ENCODE measurements at places on chromosomes 13 and 19.

DNA sequence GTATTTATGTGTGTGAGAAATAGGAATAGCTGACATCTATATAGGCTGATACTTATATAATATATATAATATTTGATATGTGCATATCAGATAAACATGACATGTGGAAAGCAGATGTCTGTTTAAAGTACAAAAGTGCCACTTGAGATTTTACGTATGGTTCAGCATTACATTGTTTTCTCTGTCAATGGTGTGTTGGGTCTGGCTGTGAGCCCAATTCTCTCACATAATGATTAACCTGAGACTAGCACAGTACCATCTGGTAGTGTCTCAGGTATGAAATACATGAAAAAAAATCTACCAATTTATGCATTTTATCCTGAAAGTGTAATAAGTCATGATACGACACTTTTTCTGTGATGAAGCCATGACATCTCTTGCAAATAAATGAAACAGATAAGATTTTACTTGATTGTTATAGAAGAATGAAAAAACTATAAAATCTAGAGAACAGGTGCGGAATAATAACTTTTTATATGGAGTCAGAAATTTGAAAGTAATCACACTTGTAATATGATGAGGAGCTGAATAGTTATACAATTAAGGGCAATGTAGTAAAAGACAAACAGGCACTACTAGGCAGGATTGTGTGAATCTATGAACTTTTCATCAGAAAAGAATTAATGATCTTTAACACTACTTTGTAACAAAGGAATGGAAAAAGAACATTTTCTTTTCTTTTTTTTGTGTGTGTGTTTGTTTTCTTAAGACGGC is 1405.0 kb downstream of the OLFM4 start:
- DNase-seq, result no peak

DNA sequence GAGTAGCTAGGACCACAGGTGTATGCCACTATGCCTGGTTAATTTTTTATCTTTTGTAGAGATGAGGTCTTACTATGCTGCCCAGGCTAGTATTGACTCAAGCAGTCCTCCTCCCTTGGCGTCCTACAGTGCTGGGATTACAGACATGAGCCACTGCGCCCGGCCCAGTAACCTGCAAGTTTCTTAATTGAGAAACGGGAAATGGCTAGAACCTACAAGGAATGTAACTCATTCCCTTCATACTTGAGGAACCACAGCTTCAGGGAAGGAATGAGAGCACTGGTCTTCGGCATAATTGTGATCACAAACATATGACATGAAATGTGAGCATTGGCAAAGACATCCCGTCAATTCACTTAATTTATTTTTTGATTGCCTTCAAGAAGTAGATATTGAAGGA is 157.0 kb downstream of the KLF5 start:
- DNase-seq, result no peak

DNA sequence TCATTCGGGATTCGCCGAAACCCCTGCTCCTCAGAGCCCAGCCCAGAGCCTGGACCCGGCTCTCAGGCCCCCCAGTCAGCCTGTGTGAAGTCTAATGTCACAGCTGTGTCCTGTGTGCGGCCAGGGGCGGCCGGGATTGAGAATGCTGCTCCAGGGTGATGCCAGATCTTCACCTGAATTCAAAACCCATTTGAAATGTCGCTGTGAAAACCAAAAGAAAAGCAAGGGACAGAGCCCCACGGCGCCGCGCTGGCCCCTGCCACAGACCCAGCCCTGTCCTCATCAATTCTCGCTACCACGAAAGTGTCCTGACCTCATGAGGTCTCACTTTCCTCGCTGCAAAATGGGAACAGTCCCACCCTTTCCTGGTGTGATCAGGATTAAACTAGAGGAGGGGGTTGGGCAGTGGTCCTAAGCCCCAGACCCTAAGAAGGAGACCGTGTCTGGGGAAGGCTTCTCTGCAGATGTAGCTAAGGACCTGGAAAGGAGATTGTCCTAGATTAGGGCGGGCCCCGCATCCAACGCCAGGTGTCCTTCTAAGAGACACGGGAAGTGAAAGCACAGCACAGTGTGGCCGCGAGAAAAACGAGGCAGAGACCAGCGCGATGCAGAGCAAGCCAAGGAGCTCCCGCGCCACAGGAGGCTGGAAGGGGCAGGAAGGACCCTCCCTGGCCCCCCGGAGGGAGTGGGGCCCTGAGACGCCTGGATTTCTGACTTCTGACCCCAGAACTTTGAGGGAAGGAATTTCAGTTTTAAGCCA is 34.0 kb upstream of the SPACA7 start:
- DNase-seq, result no peak

GRCh38 chr13:18951412-18951811 is 230.2 kb downstream of the TUBA3C start:
- DNase-seq, result no peak

GRCh38 chr19:18896421-18896841 is 473 bp upstream of the CERS1 start:
- DNase-seq, result no peak

- peak; percentile 99 for DNase-seq
These were observed 434 bp upstream of the ETFB start for GRCh38 chr19:51366389-51367254.

GRCh38 chr13:83722443-83722842 is 159.8 kb downstream of the SLITRK1 start:
- DNase-seq, result no peak

GRCh38 chr19:10334588-10335351 is 1.4 kb upstream of the RAVER1 start:
- DNase-seq, result peak; percentile 99

DNA sequence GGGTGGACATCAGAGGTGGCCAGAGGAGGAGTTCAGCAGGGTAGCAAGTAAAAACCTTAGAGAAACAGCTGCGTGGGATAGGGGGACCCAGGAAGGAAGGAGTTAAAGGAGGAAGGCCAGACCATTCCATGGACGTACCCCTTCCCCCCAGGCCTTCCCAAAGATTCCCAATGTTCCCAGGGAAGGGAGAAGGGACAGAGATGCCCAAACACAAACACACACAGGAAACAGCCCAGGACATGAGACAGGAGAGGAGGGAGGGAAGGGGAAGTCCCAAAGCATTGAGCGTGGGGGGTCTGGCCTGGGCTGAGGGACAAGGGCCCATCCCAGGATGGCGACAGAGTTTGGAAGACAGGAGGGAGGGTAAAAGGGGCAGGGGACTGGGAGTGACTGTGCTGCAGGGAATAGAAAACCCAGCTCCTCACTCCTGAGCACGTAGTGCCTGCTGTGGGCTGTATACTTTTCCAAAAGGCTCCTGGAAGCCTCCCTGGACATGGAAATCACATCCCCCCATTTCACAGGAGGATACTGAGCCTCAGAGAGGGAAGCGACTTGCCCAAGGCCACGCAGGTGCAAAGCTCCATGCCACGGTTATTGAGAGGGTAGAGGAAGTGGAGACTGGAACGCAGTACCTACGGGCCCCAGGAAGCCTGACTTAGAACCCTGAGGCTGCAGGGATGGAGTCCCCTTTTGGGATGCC is 1.1 kb downstream of the SYDE1 start:
- DNase-seq, result no peak

DNA sequence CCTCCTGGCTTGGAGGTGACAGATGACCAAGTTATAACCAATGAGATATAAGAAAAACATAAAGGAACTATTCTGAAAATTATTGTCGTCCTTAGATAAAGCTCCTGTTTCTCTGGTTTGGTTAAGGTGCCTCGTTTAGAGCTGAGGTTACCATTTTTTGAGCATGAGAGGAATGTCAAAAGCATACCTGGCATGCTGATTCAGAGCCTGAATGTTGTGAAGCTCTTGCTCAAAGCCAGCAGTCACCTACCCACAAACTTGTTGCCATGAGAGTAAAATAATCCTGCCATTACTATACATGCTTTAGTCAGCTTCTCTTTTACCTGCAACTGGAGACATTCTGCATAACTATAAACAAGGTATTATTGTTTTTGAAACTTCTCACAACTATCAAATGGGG is 1116.2 kb downstream of the DIAPH3 start:
- no peak for DNase-seq
